ENCODE measurements at places on chromosomes 3 and 15.

- no peaks in the 10 kb centered on the region for H3K36me3 ChIP-seq
- no peak for DNase-seq
- H3K27ac ChIP-seq: no peak overlapping the region
- no peak overlapping the region for H3K4me3 ChIP-seq
- H3K27me3 ChIP-seq: no peaks in the 10 kb centered on the region
- no peaks in the 10 kb centered on the region for H3K4me1 ChIP-seq
These were observed 87.0 kb downstream of the FILIP1L start for GRCh38 chr3:100027321-100027720.

- H3K36me3 ChIP-seq: no peaks in the 10 kb centered on the region
- no peak for DNase-seq
- no peak overlapping the region for H3K27ac ChIP-seq
- H3K4me3 ChIP-seq: no peak overlapping the region
These were observed 157.7 kb downstream of the RPLP1 start for GRCh38 chr15:69610277-69610676.

- no peaks in the 10 kb centered on the region for H3K36me3 ChIP-seq
- no peak overlapping the region for H3K27ac ChIP-seq
- DNase-seq: no peak
- H3K4me1 ChIP-seq: no peaks in the 10 kb centered on the region
These were observed 14.5 kb upstream of the GLCE start for GRCh38 chr15:69145694-69146492.

DNA sequence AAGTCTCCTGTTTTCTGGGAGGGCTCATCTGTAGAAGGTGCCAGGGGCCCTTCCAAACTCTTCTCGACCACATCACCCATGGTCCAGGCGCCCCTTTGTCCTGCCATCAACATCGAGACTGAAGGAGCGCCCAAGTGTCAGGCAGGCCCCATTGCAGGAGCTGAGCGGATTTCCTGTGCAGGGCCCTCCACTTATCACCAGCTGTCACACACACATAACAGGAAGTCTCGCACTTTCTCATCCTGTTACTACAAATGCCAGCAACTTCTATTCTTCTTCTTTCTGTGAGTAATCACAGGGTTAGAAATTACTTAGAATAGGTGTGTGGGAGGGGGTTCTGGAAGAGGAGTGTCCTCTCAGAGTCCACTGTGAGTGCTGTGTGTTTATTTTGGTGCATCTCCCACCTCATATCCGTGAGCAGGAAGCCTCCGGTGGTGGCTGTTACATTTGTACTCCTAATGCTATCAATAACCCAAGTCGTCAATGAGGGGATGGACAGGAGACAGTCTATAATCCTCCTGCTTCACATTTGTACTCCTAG is at the start of gene KLHL6:
KLHL6 (minus strand) TSS at position 166 of the 541 bp plus-strand sequence; CDS start at position 113, 53 bp downstream.
- peak within 1 kb of the TSS; percentile 43 for H3K27ac ChIP-seq
- DNase-seq: peak; percentile 64
- H3K27me3 ChIP-seq: no peaks in the 10 kb centered on the region

DNA sequence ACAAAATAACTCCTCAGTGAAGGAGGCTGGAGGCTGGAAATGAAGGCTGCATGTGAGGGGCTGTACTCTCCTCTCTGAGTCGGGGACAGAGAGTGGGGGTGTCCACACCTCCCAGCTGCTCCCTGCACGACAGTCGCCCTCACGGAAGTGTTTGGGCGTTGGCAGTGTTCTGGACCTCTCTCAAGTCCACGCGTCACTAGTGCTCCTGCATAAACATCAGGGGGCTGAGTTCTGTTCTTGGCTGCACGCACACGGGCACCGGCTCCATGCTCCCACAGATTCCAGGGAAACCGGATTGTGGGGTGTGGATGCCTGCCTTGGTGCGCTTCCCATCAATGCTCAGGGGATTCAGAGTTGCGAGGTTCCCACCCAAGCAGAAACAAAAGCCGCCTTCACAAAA is 7.4 kb downstream of the RASGRF1 start:
- H3K4me1 ChIP-seq: no peaks in the 10 kb centered on the region
- no peaks in the 10 kb centered on the region for H3K27me3 ChIP-seq
- H3K4me3 ChIP-seq: no peak overlapping the region
- no peaks in the 10 kb centered on the region for H3K36me3 ChIP-seq
- DNase-seq: no peak

- H3K27ac ChIP-seq: no peak overlapping the region
- H3K27me3 ChIP-seq: no peaks in the 10 kb centered on the region
- DNase-seq: no peak
- no peaks in the 10 kb centered on the region for H3K36me3 ChIP-seq
- H3K4me1 ChIP-seq: peaks cover 5% of the 10 kb centered on the region
These were observed 513.9 kb downstream of the NLGN1 start for GRCh38 chr3:173911446-173911845.

DNA sequence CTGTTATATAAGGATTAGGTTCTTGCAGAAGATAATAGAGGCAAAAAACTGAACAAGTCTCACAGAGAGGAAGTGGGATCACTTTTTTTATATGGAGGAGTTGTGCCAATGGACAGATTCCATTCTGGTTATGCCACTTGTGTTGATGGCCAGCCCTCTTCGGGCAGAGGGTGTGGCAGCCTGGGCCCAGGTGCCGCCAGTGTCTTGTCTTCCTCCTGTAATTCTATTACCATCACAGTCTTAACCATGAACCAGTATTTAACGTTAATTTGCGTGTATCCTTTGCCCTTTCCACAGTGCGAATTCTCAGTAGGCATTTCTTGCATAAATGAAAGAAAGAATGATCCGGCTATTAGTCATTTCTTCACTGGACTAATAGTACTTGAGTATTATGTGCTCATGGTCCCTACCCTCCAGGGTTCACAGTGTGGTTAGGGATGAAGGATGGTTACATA is 7.0 kb upstream of the USP4 start:
- DNase-seq: no peak
- H3K27me3 ChIP-seq: no peaks in the 10 kb centered on the region
- H3K4me1 ChIP-seq: no peaks in the 10 kb centered on the region
- H3K4me3 ChIP-seq: no peak overlapping the region

GRCh38 chr3:63556401-63556800 is 96.1 kb upstream of the SNTN start:
- no peaks in the 10 kb centered on the region for H3K36me3 ChIP-seq
- H3K27me3 ChIP-seq: no peaks in the 10 kb centered on the region
- H3K4me1 ChIP-seq: no peaks in the 10 kb centered on the region
- no peak overlapping the region for H3K27ac ChIP-seq

DNA sequence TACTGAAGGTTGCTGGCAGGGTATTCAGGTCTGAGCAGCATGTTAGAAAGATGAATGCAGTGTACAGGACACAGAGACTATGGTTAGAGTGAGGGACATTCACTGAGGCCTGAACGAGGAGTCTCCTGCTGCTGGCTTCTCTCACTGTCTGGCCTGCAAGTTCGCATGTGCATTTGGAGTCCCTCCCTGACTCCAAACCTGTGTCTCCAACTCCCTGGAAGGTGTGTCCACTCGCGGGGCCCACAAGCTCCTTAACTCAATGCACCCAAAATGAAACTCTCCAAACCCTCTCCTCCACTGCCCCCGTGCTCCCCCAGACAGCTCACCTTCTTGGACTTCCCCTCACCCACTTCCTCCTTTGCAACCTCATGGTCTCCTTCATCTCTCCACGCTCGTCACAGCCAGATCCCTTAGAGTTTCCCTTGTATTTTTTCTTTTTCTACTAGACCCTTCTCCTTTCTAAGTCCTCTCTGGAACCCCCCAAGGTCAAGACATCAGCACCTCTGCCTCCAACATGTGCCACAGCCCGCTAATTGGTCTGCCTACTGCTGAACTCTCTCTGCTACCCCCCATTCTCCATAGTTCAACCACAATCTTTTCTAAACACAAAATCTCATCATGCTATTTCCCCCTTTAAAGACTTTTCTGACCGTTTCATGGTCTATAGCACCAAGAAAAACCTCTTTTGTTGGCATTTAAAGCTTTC is 58.3 kb downstream of the HES1 start:
- no peak overlapping the region for H3K4me3 ChIP-seq
- no peaks in the 10 kb centered on the region for H3K36me3 ChIP-seq
- H3K4me1 ChIP-seq: peaks cover 4% of the 10 kb centered on the region

- H3K4me3 ChIP-seq: no peak overlapping the region
- no peak for DNase-seq
- H3K27ac ChIP-seq: no peak overlapping the region
- H3K36me3 ChIP-seq: no peaks in the 10 kb centered on the region
- no peaks in the 10 kb centered on the region for H3K27me3 ChIP-seq
These were observed 166.6 kb upstream of the MCTP2 start for GRCh38 chr15:94064676-94065313.

DNA sequence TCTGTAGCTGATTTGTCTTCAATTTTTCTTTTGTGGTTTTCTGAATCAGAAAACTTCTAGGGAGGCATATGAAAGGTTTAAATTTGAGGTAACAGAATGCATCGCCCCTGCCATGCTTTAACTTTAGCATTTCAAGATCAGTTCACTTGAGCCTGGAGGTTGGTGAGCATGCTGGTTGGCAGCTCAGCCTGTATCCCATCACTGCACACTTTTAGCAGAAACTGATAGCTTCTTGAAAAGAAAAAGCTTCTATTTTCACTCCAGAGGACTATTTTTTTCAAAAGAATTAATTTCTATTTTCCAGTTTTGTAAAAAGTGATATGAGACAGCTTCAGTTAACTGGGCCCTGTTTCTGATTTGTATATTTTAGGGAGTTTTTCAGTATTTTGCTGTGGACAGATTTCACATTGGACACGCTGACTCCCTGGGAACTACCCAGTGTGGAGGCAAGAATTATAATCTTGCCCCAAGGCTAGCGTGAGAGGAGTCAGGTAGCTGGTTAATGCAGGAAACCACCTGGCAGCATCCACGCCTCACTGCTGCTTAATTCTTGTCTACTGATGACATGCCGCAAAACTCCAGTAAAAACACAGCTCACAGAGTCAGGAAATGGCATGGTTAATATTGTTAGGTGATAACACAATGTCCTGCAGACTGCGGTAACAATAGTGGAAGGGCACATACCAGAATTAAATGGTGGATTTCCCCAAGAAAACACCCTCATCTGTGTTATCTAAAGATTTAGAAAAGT is 71.4 kb downstream of the DUT start:
- H3K36me3 ChIP-seq: no peaks in the 10 kb centered on the region
- DNase-seq: no peak
- no peak overlapping the region for H3K27ac ChIP-seq
- no peaks in the 10 kb centered on the region for H3K4me1 ChIP-seq
- no peak overlapping the region for H3K4me3 ChIP-seq

DNA sequence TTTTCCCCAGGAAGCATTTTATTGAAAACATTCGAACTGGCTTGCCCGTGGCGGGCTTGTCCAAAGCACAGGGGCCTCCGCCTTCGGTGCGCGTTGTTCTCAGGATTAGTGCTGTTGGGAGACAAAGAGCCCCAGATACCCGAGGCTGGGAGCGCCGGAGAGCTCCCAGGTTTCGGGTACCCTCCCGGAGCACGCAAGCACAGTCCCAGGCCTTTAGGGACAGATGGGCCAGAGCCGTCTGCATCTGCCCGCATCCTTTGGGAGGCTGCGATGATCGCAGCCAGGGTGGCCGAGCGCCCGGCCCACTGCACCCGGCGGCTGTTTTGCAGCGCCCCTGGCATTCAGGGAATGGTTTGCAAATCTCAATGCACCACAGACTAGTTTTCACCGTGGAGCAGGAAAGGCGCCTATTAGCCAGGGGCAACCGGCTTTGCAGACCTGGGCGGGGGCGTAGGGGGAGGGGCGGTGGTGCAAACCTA is 5.0 kb upstream of the FEZF2 start:
- DNase-seq: no peak
- no peak overlapping the region for H3K4me3 ChIP-seq
- H3K27me3 ChIP-seq: peaks cover 35% of the 10 kb centered on the region
- H3K4me1 ChIP-seq: no peaks in the 10 kb centered on the region
- no peak overlapping the region for H3K27ac ChIP-seq
- no peaks in the 10 kb centered on the region for H3K36me3 ChIP-seq

GRCh38 chr3:46454209-46454595 is 10.5 kb downstream of the LTF start:
- H3K4me1 ChIP-seq: no peaks in the 10 kb centered on the region
- H3K27me3 ChIP-seq: no peaks in the 10 kb centered on the region
- no peak overlapping the region for H3K4me3 ChIP-seq
- no peak for DNase-seq
- no peak overlapping the region for H3K27ac ChIP-seq

DNA sequence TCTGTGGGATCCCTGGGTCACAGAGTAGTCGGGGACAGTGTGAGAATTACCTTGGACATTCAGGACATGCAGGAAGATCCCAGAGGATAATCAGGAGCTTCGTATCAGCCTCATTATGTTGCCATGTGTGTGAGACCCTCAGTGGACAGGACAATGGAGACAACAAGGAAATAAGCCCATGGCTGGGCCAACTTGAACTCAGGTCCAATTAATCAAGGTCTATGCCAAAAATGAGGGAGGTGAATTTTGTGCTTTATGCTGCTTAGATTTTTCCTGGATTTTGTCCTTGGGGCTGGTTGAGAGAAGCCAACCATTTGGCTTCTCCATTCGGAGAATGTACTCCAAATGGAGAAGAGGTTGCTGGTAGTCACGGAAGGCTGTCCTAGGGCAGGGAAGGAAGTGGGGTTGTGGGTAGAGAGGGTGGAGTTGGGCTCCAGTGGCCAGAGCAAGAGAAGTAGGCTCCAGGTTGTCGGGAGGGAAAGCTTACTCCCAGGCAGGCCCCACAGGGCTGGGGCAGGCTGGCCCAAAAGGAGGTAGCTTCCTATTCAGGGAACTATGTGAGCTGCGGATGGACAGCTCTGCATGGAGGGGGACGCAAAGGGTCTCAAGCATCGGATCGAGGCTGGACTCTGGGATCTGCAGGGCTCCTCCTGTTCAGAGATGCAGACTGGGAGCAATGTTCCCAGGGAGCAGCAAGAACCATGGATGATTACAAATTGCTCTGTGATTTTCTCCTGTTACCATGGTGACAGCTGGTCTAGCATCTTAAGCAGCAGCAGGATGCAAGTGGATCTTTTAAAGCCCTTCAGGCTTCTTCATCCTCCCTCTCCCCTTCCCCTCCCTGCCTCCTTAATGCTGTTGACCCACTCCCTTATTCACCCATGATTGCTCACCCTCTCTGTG is 91.1 kb downstream of the WNT7A start:
- H3K27me3 ChIP-seq: no peaks in the 10 kb centered on the region
- DNase-seq: no peak
- no peak overlapping the region for H3K4me3 ChIP-seq
- no peaks in the 10 kb centered on the region for H3K36me3 ChIP-seq

DNA sequence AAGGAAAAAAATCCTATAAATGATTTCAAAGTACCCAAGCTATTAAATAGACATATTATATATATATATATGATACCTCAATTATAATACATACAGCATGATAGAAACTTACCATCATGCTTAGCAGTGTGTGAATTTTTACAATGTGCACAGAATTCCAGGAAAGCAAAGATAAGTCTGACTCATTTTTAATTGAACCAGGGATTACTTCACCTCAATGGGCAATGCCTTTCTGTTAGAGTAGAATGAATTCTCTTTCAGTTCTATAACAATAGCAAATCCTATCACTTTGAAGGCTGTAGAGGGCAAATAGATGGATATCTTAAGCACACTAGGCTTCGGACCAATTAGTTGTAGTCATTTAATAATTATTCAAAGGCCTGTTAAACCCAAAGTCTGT is 54.8 kb upstream of the P3H2 start:
- no peak for DNase-seq
- H3K4me1 ChIP-seq: no peaks in the 10 kb centered on the region
- no peak overlapping the region for H3K27ac ChIP-seq
- H3K4me3 ChIP-seq: no peak overlapping the region
- no peaks in the 10 kb centered on the region for H3K27me3 ChIP-seq

- no peaks in the 10 kb centered on the region for H3K27me3 ChIP-seq
- no peak for DNase-seq
- no peak overlapping the region for H3K27ac ChIP-seq
- H3K36me3 ChIP-seq: no peaks in the 10 kb centered on the region
- H3K4me3 ChIP-seq: no peak overlapping the region
- peaks cover 7% of the 10 kb centered on the region for H3K4me1 ChIP-seq
These were observed 214.5 kb downstream of the XXYLT1 start for GRCh38 chr3:195056506-195056905.

All from right atrium auricular region (tissue), 2 donors.